ENCODE measurements at places on chromosomes 1 and 21.
A peak's percentile ranks its signal among the peaks of the same experiment; 100 is the strongest.

DNA sequence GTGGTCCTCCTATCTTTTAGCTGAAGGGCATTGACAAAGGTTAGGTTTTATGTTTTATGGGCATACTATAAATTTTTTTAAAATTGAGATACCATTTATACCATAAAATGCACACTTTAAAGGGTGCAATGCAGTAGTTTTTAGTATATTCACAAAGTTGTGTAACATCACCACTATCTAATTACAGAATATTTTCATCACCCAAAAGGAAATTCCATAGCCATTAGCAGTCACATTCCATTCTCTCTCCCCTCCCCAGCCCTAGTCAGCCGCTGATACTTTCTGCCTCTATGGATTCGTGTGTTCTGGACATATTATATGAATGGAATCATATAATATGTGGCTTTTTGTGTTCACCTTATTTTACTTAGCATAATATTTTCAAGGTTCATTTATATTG is 135.8 kb upstream of the B3GALT2 start:
- DNase-seq = peak; percentile 62

DNA sequence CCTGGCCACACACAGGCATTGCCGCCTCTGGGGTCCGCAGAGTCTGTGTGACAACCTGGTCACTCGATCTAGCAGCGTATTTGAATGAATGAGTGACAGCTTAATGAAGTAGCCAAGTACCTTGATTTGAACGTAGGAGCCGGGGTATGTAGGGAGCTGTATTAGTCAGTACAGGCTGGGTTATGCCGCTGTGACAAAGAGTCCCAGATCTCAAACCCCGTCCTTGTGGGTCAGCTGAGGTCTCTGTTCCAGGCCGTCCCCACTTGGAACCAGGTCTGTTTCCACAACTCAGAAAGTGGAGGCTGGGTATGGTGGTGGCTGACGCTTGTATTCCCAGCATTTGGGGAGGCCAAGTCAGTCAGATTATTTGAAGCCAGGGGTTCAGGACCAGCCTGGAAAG is 20.0 kb downstream of the ATAD3B start:
- DNase-seq = no peak

GRCh38 chr1:164466429-164466828 is 92.6 kb upstream of the PBX1 start:
- DNase-seq = no peak

DNA sequence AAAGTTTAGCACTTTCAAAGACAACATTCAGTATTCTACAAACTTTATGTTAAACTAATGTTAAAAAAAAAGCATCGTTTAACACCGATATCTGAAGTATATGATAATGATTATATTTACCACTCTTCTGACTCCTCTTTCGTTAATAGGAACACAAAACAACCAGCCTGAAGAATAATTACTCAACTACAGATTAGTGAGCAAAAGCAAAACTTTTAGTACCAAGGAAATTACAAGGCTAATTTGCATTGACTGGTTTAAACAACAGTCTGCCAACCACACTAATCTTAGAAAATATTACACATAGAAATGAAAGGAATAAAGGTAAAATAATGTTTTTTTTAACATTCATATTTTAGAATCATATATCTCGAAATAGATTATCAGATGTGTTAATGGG is 500.7 kb downstream of the LMO4 start:
- no peak for DNase-seq

DNA sequence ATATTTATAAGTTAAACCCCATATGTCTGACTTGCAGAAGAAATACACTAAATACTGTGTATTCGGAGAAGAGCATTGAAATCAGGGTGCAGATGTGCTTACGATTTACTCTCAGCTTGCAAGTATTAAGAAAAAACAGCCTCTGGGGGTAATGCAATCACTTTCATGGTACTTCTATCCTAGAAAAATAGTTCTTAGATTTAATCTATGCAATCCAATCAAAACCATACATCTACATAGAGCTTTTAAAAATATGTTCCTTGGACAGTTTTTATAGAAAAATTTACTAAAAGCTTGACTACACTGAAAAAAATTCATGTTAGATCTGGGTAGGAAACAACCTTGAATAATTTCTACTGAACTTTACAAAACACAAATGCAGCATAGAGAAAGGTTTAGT is 890.3 kb upstream of the ADGRL2 start:
- DNase-seq = no peak

DNA sequence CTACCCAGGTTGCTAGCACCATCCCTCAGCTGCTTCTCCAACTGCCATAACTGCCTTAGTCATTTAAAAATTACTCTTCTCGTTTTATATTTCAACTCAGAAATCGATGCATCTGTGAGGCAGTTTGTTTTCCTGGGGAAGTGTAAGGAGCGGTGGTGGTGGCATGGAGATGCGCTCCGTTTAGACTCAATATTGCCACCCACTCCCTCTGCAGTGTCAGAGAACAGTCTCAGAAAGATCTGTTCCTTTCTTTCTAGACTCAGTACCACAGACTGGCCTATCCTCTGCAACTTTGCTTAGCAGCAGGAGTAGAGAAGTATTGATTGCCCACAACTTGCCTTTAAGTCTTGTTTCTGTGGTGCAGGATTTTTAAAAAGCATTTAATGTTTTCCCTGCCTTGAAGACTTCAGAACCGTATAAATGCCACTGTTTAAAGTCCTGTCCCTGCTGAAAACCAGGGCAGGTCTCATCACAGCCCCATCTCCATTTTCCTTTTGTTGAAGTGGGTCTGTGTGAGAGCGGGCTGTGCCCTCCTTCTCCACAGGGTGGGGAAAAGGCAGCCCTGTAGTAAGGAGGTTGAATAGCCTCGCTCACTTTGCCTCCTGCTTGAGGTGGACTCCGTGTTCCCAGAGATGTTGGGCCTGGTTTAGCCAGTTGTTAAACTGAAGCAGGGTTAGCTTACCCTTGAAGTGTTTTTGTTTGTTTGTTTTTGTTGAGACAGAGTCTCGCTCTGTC is 105.2 kb downstream of the NFIA start:
- no peak for DNase-seq

DNA sequence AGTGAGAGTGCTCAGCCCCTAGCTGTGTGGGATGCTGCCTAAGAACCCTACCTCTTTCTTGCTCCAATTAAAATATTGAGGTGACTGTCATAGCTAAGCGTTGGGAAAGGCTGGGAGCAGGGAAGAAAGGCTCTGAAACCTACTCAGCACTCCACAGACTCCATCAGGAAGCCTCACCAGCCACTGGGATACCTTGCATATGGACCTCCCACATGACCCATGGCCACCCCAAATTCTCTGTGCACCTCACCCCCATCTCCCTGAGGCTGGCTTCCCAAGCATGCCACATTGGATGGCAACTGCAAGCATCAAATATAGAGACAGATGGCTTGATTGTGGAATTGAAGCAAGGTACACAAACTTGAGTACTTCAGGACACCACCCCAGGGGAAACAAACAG is 41.8 kb downstream of the FLVCR1 start:
- DNase-seq = no peak

DNA sequence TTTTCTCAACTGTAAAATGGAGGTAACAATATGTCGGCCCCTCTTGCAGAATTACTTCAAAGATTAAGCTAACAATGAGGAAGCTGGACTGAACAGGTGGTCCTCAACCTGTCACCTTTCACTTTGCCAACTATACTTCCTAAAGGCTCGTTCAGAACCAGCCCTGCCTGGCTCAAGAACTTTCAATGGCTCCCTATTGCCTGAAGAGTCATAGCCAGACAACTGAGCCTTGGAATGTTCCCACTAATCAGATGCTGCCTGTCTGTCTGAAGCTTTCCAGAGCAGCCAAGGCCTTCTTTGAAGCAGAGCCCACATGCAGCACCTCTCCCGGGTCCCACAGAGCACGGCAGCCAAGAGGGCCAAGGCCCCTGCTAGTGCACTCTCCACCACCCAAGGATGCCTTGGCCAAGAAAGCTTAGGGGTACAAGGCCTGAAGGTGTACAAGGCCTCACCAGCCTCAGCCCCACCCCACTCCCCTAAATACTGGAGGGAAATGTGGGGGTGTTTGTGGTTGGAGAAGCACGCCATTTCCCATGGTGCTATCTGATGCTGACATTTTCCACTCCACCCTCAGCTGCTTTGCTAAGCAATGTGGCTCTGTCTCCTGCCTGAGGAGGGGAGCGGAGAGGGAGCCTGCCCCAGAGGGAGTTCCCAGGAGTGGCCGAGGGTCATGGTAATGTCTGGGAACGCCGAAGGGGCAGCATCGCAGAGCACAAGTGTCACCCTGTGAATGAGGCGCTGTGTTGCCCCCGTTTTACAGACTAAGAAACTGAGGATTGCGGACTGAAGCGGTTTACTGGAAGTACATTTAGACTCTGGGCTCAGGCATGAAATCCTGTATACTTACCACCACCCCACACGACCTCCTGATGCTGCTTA is 8.2 kb upstream of the LAPTM5 start:
- no peak for DNase-seq

GRCh38 chr1:27523337-27524020 is 33.5 kb upstream of the WASF2 start:
- no peak for DNase-seq

DNA sequence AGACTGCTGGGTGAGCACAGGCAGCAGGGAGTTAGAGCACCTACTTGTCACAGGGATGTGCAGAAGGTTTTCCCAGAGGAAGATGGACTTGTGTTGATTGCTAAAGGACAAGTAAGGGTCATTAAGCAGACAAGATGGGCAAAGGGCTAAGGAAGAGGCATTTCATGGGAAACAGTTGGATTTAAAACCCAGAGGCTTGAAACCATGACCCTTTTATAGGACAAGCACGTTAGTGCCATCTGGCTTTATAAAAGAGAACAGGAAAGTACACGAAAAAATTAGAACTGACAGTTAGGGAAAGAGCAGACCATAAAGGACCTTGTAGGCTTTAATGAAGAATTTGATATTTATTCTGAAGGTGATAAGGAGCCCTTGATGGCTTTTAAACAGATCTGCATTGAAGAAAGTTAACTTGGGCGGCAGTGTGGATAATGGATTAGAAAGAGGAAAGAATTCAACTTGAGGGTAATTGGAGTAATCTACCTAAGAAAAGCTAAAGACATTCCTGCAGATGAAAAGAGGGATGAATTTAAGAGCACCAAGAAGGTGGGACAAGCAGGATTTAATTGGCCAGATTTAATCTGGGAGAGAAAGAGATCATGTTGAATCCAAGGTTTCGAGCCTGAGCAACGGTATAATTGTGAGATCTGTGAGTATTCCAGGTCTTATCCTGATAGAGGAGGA is 68.6 kb downstream of the ZC3H11B start:
- DNase-seq = no peak

GRCh38 chr1:31423418-31423947 is 10.5 kb downstream of the SERINC2 start:
- no peak for DNase-seq

GRCh38 chr1:171426645-171427044 is 58.7 kb upstream of the PRRC2C start:
- no peak for DNase-seq

DNA sequence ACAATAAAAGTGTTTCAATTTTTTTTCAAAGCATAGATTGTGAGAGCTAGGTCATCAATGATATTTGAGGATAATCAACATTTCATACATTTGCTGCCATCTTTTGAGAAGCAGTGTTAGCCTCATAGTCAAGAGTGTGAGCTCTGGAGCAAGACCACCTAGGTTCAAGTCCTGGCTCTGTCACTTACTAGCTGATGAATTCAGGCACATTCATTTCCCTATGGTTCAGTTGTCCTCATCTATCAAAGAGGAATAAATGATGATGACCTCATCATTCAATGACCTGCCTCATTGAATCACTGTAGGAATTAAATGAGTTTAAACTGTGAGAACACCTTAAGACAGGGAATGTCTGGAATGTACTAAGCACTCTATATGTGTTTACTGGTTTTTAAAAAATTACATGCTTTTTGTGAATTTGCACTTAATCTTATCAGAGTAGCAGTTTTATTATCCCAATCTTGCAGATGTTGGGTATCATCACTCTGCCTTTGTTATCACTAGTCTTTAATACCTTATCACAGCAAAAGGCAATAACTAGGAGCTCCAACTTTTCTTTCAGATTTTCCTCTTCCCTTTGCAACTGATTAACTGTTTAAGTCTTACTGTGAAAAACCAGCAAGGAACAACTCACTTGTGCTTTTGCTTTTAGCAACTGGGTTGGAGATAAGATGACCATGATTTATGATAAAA is 47.4 kb downstream of the SLC30A10 start:
- no peak for DNase-seq

Measured in non-pigmented ciliary epithelial cell (primary cell).